PC-3 (cell line): ENCODE measurements at places on chromosomes 1 and 21. TPM values are rescaled to one million over a fixed set of nuclear protein-coding genes. Genes with fewer than 3 reads are reported as not detected.
A peak's percentile ranks its signal among the peaks of the same experiment; 100 is the strongest.

Gene S100A3
- total RNA-seq, result 4.6 and 7.9 TPM in 2 replicates

Gene KRTAP11-1
- not detected in 2 replicates for total RNA-seq

Gene RIPPLY3
- 10.0 and 11.4 TPM in 2 replicates for total RNA-seq

Gene MPL
- 0.35 TPM in 1 of 2 replicates, not detected in the other for total RNA-seq

GRCh38 chr1:106439475-106439874, 617.0 kb upstream of the PRMT6 start:
- peak; percentile 62 for DNase-seq
